ENCODE measurements at places on chromosomes 2 and 18.

DNA sequence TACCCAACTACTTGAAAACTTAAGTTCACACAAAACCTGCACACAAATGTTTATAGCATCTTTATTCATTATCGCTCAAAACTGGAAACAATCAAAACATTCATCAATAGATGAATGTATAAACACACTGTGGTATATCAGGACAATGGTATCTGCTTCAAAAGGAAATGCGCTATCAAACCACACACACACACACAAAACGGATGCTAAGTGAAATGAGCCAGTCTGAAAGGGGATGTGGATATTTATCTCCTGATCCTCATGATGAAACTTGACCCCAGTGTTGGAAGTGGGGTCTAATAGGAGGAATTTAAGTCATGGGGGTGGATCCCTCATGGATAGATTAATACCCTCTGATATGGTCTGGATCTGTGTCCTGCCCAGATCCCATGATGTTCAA lies 22.0 kb downstream of the PDCL3 start:
- DNase-seq = no peak

DNA sequence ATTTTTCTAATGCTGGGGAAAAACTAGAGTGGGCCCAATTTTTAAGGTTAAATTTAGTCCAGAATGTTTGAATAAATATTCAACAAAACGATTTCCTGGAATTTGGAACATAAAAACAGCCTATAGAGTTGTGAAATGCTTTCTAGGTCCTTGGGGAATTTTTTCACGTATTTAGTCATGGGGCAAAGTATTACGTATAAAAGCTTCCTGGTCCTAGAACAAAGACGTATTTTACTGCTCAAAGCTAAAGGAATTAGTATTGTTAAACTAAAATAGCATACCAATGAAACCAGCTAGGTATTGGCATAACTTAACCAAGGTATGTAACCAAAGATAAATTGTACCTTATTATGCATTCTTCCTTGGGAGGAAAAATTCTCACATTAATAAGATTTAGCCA lies 1.6 kb downstream of the SESTD1 start:
- DNase-seq = no peak

GRCh38 chr2:43238176-43238575 lies 11.8 kb upstream of the ZFP36L2 start:
- no peak for DNase-seq

- no peak for DNase-seq
These were observed 21.4 kb downstream of the ZNF24 start for GRCh38 chr18:35322486-35323458.

DNA sequence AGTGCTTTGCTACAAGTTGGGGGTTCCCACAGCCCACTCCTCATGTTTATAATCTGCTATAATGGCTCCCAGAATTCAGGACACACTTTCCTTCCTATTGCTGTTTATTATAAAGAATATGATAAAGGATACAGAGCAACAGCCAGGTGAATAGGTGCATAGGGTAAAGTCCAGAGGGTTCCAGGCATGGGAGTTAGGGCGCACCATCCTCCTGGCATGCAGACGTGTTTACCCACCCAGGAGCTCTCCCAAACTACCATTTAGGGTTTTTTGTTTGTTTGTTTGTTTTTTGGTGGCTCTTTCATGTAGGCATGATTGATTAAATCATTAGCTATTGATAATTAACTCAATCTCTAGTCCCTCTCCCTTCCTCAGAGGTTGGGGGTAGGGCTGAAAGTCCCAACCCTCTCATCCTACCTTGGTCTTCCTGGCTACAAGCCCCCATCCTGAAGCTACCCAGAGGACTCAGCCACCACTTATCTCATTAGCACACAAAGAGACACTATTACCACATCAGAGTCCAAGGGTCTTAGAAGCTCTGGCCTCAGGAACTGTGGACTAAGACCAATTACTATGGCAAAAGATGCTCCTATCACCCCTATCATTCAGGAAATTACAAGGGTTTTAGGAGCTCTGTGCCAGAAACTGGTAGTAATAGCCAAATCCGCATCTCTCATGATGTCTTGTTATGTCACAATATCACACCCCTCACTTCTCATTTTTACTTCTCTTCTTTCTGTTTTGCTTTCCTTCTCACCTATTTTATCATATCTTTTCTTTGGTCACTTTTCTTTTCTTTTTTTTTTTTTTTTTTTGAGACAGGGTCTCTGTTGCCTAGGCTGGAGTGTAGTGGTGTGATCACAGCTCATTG lies 154.9 kb upstream of the TTC39C start:
- no peak for DNase-seq

DNA sequence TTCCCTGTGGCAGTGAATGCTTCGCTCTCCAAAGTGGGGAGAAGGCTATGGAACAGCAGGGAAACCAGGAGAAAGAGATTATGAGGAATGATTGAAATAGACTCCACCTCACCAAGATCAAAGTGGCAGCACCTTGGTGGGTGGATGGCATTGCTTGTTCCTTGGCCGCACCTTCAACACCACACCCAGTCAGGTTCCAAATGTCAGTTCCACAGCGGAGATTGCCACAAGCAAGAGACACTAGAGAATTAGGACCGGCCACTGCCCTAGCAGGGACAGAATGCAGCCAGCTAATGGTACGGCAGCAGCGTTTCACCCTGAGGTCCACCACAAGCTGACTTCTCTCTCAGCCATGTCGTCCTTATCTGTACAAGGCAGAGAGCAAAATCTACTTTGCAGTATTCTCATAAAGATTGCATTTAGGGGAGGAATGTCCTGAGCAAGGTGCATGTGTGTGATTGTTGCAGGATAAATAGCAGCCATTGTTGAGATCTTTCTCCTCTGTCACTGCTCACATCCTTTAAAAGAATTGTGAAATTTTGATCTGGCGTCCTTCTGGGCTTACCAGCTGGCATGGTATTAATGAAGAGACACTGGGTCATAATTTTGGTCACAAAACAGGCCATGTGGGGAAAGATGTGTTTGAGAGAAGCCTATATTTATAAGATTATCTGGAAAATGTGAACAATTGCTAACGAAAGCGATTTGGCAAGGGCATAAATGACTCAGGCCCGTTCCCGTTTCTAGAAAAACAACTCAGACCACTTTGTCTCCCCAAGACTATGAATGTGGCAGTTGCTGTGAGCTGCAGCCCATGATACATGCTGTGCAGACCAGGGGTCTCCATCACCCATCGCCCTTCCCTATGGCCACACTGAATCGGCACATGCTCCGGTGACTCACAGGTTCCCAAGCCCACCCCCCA lies 228.6 kb upstream of the ID2 start:
- DNase-seq = no peak

DNA sequence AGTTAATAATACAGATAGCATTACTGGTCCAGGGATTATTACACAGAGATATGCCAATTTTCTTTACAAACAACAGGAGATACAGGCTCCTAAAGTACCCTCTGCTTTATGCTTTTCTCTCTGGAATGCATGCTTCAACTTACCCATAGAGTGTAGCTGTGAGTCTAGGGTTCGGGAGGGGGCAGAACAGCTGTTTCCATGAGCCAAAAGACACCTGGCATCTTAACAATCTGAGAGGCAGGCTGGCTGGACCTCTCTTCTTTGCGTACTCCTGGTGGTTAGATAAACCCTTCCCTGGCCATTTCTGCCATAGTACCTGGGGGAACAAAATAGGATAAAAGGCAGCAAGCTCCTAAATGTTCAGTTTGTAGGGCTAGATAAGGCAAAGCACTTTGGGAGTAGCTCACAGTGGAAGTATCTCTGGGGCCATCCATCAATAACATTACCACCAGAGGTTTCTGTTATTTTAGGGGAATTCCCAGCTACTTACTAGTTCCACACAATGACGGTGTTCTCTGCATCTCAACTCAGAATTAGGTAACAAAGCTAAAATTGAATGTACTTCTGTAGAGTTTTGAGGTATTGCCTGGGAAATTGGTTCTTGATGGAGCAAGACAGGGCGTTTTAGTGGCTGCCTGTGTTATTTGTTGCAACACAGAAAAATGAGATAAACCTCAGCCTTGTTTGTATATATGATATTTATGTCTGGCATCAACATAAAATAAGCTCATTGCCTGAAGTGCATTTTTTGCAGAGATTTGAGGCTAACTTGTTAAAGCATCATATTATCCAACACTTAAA lies 6.2 kb upstream of the CCDC85A start:
- DNase-seq = no peak

GRCh38 chr2:232473467-232473890 lies 14.2 kb downstream of the ECEL1 start:
- DNase-seq = no peak

DNA sequence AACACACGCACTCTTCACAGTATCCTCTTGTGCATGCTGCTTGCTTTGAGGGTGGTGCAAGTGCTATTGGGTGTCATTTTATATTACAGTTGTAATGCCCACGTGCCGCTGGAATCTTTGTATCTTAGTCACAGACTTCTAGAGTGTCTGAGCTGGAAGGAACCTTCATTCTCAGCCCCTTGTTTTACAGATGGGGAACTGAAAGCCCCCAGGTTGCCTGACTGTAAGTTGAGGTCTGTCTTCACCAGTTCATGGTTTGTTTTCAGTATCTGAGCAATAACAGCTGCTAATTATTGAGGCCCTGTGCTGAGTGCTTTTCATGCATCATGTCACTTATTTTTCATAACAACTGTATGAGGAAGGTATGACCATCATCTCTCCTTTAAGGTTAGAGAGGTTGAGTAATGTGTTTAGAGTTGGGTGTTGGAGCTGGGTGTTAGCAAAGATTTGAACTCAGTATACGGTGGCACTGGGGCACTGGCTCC lies 77.0 kb downstream of the PRKCE start:
- DNase-seq = no peak

- no peak for DNase-seq
These were observed 182.9 kb upstream of the SIX3 start for GRCh38 chr2:44758591-44758990.

GRCh38 chr18:11840493-11840892 lies 10.7 kb upstream of the CHMP1B start:
- DNase-seq = no peak
